AG09319 (cell line): ENCODE measurements at places on chromosomes 3 and 15.

- no peak for DNase-seq
These were observed 34.2 kb upstream of the TSEN2 start for GRCh38 chr3:12449889-12450682.

- DNase-seq: no peak
These were observed 120.0 kb downstream of the CYP19A1 start for GRCh38 chr15:51218299-51218938.

DNA sequence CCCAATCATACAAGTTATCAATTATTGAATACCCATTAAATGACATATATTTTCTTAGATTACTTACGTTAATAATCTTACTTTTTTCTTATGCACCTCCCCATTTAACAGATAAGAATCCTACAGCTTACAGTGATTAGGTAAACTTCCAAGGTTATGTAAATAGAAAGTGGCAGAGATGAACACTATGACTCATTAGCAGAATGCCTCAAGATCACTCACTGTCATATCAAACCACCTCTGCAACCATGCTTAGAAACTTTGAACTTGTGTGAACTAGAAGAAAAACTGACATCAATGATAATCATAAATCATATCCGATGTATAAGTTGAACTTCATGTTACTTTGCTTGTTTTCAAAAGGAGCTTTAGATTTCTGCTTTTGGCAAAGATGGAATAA lies 911.6 kb upstream of the ARPP21 start:
- DNase-seq: no peak

- no peak for DNase-seq
These were observed 25.9 kb downstream of the ACP3 start for GRCh38 chr3:132343018-132343612.

DNA sequence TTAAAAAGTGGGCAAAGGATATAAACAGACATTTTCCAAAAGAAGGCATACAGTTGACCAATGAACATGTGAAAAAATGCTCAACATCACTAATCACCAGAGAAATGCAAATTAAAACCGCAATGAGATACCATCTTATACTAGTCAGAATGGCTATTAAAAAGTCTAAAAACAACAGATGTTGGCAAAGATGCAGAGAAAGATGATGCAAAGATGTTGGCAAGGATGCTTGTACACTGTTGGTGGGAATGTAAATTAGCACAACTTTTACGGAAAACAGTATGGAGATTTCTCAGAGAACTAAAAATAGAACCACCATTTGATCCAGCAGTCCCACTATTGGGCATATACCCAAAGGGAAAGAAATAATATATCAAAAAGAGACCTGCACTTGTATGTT lies 53.5 kb downstream of the TLNRD1 start:
- DNase-seq: peak; percentile 64

DNA sequence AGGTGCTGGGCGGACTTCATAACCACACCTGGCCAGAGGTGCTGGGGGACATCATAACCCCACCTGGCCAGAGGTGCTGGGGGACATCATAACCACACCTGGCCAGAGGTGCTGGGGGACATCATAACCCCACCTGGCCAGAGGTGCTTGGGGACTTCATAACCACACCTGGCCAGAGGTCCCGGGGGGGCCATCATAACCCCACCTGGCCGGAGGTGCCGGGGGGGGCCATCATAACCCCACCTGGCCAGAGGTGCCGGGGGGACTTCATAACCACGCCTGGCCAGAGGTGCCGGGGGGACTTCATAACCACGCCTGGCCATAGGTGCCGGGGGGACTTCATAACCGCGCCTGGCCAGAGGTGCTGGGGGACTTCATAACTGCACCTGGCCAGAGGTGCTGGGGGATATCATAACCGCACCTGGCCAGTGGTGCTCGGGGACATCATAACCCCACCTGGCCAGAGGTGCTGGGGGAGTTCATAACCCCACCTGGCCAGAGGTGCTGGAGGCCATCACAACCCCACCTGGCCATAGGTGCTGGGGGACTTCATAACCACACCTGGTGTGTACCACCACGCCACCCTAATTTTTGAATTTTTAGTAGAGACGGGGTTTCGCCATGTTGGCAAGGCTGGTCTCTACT lies 10.7 kb upstream of the TUBGCP5 start:
- DNase-seq: no peak

DNA sequence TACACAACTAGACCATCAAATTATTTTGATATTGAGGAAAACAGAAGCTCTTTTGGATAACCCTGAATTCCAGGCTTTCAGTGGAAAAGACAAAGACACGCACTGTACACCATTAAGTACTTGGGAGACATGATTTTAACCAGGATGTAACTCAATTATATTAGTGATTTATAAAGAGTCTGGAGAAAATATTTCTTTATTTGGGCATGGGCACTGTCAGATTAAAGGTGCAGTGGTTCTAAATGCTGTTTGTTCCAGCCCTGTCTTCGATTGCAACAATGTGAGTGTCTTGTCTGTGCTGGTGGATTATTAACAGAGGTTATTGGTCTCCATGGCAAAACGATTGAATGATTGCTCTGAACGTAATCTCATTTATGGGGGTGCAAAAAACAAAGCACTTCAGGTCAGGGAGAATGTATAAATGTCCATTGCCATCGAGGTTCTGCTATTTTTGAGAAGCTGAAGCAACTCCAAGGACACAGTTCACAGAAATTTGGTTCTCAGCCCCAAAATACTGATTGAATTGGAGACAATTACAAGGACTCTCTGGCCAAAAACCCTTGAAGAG lies at the start of gene TM4SF4:
TM4SF4 (plus strand) TSS at position 448 of the 568 bp plus-strand sequence. CDS start 181 bp downstream, outside the sequence.
- no peak for DNase-seq

DNA sequence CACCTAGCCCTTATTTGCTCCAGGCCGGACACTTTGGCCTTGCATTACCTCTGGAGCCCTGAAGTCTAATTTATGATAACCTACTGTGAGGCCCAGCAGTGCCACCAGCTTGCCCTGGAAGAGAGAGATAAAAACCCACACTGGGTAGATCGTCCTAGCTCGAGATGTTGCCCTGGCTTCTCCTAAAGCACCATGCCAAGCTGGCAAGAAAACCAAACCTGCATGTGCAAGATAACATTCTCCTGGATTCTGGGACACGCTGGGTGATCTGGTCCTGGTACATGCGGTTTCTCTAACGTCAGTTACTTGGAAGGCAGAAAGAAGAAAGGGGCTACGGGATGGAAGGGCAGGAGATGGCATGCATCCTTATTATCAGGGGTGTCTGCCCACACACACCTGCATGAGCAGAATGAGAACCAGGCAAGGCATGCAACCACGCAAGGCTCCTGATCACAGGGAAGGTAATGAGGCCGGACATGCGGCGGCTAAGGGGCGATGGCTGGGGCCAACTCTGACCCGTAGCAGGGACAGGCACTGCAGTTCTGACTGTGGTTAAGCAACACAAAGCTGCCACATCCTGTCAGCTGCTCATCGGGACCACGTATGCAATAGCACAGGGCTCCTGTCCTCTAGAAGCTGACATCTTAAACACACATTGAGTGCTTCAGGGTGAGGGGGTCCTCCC lies 73.0 kb downstream of the OXNAD1 start:
- DNase-seq: no peak

GRCh38 chr3:56054844-56055243 lies 413.4 kb downstream of the ERC2 start:
- DNase-seq: no peak

GRCh38 chr3:196219970-196220311 lies 3.6 kb downstream of the SLC51A start:
- DNase-seq: no peak

GRCh38 chr3:48187579-48188265 lies 495 bp downstream of the CDC25A start:
- no peak for DNase-seq

DNA sequence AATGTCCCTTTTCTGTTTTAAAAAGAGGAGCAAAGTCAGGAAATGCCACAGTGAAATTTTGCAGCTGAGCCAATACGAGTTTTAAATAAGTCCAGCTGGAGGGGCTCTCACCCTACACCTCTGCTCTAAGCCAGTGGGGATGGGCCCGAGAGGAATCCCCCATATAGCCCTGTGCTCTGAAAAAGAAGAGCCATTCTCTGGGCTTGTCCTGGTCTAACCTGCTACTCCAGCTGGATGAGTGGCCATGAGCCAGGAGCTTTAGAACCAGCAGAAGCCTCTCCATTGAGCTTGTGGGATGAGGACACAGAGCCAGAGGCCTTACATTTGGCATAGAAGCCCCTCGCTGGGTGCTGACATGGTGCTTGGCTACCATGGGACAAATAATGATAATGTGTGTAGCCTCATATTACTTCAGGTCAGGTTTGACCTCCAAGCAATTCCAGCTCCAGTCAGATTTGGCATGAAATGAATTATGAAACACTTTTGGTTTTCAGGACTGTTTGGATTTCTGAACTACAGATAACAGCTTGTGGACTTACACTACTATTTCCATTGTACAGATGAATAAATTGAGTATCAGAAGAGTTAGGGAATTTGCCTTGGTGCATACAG lies 172.4 kb downstream of the CHST2 start:
- no peak for DNase-seq

DNA sequence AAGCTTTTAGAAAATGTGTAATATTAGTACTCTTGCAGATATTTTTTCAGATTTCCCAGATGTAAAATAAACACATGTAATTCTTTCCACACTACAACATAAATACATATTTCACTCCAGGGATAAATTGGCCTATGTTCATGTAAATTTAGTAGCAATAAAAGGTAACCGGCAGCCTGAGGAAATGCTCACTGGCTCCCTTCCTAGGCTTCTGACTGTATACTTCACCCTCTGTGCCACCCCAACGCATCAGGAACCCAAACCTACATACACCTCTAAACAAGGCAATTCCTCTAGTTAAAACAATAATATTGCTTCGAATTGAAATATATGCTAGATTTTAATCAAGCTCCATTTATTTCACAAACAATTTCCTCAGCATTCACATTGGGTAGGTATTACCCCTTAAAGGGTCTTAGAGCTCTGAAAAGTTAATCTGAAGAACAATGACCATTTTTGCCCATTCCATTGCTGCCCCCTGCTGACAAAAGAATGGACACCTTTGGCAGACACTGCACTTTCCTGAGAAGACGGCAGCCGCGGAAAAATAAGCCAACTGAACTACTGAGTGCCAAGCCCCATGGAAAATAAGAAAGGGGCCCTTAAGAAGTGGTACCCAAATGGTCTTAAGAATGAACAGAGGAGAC lies 212.5 kb downstream of the OSBPL10 start:
- DNase-seq: no peak

- DNase-seq: no peak
These were observed 40.3 kb downstream of the ICE2 start for GRCh38 chr15:60438646-60439045.

DNA sequence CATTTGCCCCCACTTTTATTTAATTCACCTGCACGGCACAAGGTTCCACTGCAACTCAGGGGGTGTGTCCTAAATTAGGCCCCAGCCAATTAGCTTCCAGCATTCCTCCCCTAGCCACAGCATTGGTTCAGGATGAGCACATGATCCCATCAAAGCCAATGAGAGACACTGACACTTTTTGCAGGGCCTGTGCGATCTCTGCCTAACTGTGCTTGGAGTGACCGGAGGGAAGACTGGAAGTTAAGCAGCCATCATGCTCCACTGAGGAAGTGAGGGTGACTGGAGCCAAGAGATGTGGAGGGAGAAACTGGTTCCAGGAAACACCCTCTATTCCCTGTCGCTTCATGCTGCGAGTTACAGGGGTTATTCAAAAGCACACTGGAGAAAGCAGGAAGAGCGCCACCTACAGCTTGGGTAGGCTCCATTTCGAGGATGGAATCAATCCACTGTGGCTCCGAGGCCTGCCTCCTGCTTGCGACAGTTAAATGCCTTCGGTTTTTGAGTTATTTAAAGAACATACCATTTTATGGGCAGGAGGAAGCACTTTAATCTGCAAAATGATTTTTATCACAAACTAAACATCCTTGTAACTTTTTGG lies 122.2 kb upstream of the WNT5A start:
- no peak for DNase-seq

DNA sequence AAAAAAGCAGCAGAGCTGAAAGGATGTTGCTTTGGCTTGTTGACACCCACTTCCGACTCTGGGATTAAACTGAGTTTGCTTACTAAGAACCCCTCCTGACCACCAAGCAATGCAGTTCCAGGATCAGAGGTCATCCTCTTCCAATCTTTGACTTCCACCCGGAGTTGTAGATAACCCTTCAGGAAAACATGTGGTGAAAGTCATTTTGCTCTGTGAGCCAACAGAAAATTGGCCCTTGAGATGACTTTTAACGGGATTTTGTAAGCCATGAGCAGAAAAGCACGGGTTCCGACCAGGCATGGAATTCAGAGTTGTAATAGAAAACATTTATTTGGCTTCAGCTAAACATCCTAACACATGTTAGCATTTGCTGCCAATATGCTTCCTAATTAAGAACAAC lies 171.6 kb upstream of the NR2F2 start:
- DNase-seq: no peak

GRCh38 chr15:87667643-87668042 lies 588.9 kb downstream of the NTRK3 start:
- DNase-seq: no peak

GRCh38 chr3:142563496-142563997 lies 15.0 kb downstream of the ATR start:
- no peak for DNase-seq

GRCh38 chr3:172317984-172318383 lies 130.3 kb downstream of the GHSR start:
- DNase-seq: peak; percentile 86

- DNase-seq: peak; percentile 54
These were observed 149.9 kb downstream of the LRRK1 start for GRCh38 chr15:101068961-101069653.

- DNase-seq: peak; percentile 54
These were observed 1144.5 kb downstream of the TUSC7 start for GRCh38 chr3:117853923-117854668.

DNA sequence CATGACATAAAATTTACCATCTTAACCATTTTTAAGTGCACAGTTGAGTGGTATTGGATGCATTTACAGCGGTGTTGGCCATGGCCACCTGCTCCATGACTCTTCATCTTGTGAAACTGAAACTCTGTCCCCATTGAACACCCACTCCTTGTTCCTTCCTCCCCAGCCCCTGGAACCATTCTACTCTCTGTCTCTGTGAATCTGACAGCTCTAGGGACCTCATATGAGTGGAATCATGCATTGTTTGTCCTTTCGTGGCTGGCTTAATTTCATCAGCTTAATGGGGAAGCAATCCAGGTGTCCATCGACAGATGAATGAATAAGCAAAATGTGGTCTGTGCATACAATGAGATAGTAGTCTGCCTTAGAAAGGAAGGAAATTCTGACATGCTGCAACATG lies 42.5 kb downstream of the PLXNA1 start:
- no peak for DNase-seq
